ENCODE measurements at places on chromosomes 11 and 22. TPM values are rescaled to one million over a fixed set of nuclear protein-coding genes. Genes with fewer than 3 reads are reported as not detected.

C22orf23 gene
- total RNA-seq, result 0.45 TPM

MRPL21 gene
- 30.7 TPM for total RNA-seq

SLC6A5 gene
- not detected for total RNA-seq

PNPLA5 gene
- not detected for total RNA-seq

FAM181B gene
- 3.7 TPM for total RNA-seq

PGA5 gene
- total RNA-seq, result not detected

PAAF1 gene
- total RNA-seq, result 32.4 TPM

SUSD2 gene
- total RNA-seq, result 4.1 TPM

DMC1 gene
- 4.7 TPM for total RNA-seq

UBQLN3 gene
- 1.1 TPM for total RNA-seq
